ENCODE measurements at places on chromosomes 7 and 10.

- DNase-seq, result no peak
Measured at GRCh38 chr7:151249732-151250072, 1.2 kb upstream of the SMARCD3 start.

GRCh38 chr7:151167197-151167961, at the start of gene GBX1:
Gene GBX1 (minus strand): TSS chr7:151167694. CDS start chr7:151167548, 146 bp downstream.
- no peak for DNase-seq

DNA sequence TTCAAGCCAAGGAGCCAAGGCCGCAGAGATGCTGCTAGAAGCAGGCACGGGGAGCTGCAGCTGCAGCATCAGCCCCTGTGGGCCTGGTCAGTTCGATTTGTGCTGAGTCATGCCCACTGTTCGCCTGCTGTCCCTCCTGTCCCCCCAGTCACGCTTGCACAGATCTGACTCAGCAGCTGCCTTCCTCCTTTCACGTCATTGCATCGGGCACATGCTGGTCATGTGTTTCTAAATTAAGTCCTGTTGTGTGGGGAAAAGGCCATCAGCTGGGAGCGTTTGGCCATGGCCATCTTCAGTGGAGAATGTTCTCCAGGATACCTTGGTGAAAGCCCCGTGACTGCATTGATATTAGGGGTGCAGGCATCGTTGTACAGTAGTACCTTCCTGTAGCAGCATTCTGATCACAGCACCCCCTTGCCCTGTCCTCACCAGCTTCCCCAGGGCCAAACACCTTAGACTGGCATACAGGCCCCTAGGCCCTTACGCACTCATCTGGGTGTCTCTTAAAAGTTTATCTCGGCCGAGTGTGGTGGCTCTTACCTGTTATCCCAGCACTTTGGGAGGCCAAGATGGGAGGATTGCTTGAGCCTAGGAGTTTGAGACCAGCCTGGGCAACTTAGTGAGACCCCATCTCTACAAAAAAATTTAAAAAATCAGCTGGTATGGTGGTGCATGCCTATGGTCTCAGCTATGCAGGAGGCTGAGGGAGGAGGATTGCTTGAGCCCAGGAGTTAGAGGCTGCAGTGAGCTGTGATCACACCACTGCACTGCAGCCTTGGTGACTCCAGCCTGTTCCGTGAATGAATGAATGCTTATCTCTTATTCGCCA, 23.2 kb downstream of the POR start:
- DNase-seq, result no peak

- DNase-seq, result no peak
Measured at GRCh38 chr7:133051066-133051465, 30.8 kb downstream of the CHCHD3 start.

DNA sequence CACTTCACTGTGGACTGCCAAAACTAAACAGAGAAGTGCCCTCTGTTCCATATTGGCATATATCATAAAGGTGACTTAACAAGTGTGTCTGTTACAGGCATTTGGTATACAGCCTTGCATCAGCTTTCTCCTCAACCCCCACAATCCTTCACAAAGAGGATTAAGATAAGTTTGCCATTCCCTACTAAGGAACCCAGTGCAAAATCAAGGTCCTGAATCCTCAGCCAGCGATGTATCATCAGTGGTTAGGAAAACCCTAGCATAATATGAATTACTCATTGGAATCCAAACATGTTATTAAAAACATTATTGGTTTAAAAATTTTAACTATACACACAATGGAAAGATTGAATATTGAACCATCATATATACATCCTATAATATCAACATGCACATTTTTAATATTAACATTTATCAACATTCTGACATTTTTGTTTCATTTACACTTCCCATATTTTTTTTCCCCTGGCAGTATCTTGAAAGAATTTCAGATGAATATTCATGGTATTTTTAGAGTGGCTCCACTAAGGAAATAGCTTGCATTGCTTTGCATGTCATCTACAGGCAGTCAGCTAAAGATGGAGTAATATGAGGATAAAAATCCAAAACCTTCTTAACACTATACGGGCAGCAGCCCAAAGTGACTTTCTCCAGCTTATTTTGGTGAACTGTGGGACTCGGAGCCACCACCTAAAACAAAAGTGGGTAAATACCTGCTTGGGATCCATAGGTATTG, 215.6 kb upstream of the CHRM2 start:
- DNase-seq, result no peak
